ENCODE measurements at places on chromosomes 5 and 9.

- DNase-seq = no peak
Observed at GRCh38 chr5:65811004-65811403, 89.0 kb downstream of the NLN start.

GRCh38 chr5:109354761-109355160 is 55.0 kb downstream of the PJA2 start:
- DNase-seq = no peak

DNA sequence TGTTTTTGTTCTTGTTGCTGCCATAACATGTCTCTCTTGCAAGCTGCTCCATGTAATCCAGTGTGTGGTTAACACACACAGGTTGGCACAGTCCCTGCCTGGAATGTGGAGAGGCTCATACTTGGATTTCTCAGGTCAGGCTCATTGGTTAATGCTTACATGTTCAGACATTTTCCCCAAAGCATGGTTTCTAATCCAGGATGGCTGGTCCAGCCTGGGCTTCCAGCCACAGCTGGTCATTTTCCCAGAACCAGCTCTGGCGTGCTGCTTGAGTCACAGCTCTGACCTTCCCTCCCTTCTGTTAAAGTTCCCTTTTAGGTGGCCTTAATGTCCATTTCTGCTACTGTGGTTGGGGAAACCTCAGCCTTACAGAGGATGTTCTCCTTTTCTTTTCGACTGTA is 294.3 kb downstream of the TAF11L14 start:
- DNase-seq = no peak

GRCh38 chr5:33340195-33340594 is 100.6 kb upstream of the TARS1 start:
- no peak for DNase-seq

GRCh38 chr5:109701252-109701651 is 11.5 kb downstream of the MAN2A1 start:
- no peak for DNase-seq

- DNase-seq = peak; percentile 7
Observed at GRCh38 chr9:133089271-133089671, 27.5 kb downstream of the CEL start.

DNA sequence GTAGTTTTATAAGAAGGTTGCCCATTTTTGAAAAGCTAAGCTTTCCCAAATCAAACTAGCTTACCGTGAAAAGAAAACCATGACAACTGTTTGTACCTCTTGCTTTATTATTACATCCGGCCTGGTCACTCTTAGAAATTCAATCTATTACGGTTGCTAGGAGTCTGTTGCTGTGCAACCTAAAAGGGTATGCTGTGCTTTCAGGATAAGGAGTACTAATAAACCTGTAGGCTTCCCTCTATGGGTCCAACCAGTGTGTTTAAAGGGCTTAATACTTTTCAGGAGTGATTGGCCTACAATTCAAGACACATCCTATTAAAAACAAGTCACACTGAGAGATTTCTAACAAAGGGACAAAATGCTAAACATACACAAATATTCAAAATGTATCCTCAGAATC is 27.1 kb downstream of the RFX3 start:
- no peak for DNase-seq

- no peak for DNase-seq
Observed at GRCh38 chr5:71658916-71659662, 60.0 kb upstream of the CARTPT start.

GRCh38 chr5:57327561-57328367 is 153.9 kb downstream of the GPBP1 start:
- no peak for DNase-seq

DNA sequence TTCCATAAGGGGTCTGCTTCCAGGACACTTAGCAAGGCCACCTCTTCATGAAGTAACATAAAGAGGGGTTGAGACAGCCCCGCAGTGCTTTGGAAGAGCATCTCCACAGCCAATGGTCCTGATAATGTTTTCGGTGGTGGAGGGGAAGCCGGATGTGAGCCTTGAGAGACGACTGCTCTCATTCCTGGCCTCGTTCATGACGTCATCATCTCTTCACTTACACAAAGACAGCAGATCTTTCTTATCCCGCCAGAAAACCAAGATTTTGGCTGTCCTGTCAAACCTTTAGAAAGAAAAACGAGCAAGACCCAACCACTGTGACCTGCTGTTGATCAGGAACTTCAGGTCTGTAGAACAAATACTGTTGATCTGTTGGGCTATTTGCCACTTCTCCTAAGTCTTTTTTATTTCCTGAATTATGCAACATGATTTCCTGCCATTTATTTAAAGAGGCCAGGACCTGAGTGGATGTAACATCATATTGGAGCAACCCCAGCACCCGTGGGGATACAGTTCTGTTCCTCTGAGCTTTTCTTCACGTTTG is 89.0 kb upstream of the IRX2 start:
- DNase-seq = no peak

DNA sequence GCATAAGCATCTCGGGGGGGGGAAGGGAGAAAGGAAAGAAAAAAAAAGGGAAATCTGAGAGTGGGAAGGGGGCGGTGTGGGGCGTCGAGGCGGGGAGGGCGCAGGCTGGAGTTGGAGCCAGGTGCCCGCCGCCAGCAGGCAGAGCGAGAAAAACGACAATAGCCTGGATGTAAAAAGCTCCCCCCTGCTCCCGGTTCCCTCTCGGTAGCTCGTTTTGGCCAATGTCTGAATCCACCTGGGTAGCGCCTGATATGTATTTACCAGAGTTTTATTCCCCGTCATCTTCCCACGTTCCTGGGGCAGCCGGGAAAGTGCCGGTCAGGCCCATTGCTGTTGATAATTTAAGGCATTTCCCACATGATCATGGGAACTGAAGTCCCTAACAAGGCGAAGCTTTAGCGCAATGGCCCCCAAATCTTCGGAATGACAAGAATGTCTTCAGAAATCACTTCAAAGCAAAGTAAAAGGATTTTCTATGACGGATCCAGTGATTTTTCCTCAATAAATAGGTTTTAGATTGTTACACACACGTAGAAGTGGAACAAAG is 3.0 kb upstream of the OTP start:
- peak; percentile 88 for DNase-seq

DNA sequence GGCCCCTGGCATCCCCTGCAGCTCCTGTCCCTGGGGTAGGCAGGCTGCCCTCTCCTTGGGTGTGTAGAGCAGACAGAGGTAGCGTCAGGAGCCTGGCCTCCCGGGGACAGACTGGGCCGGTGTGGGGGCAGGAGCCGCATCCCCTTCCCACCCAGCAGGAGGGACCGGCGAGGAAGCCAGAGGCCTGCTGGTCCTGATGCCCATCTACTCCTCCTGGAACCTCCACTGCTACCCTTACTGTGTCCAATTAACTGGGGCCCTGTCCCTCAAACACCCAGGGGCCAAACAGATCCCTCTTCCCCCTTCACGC is 15.6 kb downstream of the RALGDS start:
- DNase-seq = no peak

GRCh38 chr9:126953041-126953809 is 38.6 kb downstream of the RALGPS1 start:
- DNase-seq = no peak

GRCh38 chr5:159955056-159955624 is 38.9 kb downstream of the ADRA1B start:
- DNase-seq = no peak

- DNase-seq = no peak
Observed at GRCh38 chr5:39896706-39897105, 471.9 kb upstream of the DAB2 start.

- no peak for DNase-seq
Observed at GRCh38 chr5:143390941-143391340, 12.5 kb downstream of the NR3C1 start.

- no peak for DNase-seq
Observed at GRCh38 chr9:27888661-27889295, 315.5 kb upstream of the C9orf72 start.

GRCh38 chr5:112848116-112848811 is 12.8 kb upstream of the SRP19 start:
- peak; percentile 25 for DNase-seq

DNA sequence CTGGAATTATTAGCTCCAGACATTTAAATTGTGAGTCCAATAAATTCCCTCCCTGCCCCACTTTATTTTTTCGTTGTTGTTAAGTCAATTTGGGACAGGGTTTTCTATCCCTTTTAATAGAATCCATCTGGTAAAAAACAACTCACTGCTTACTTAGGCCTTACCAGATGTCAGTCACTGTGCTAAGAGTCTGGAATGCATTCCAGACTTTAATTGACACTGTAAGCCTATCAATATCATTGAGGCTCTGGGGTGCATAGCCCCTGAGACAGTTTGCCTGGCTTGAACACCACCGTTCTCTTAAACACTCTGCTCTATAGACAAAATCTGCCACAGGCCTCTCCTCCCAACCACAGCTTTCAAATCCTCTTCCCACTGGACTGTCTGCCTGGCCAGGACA is 175.9 kb downstream of the NSG2 start:
- no peak for DNase-seq

DNA sequence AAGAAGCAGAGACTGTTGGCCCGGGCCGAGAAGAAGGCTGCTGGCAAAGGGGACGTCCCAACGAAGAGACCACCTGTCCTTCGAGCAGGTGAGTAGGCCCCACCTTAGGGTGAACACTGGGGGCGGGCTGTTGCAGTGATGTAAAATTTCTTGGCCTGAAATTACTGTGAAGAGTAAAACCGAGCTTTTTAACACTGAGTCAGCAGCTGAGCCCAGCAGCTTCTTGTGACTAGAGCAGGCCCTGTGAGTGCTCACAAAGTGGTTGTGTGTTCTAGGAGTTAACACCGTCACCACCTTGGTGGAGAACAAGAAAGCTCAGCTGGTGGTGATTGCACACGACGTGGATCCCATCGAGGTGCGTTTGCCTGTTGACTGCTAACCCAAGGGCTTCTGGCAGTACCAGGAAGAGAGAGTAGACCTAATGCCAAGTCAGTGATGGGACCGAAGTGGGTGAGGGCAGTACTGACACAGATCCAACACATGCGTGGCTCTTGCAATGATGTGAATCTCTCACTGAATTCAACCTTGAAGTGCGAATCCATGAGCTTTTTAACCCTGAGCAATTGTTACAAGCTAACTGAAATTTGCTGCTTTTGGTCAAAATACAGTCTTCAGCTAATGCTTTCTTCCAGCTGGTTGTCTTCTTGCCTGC is 2.1 kb downstream of the RPL7A start:
- DNase-seq = no peak

DNA sequence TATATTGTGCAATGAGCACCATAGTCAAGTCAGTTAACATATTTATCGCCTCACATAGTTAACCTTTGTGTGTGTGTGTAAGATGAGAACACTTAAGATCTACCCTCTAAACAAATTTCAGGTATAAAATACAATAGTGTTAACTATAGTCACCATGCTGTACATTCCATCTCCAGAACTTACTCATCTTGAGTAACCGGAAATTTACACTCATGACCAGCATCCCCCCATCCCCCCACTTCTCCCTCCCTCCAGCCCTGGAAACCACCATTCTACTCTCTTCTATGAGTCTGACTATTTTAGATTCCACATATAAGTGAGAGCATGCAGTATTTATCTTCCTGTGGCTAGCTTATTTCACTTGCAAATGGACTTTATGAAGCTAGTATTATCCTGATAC is 40.3 kb downstream of the ZNF354A start:
- DNase-seq = no peak

DNA sequence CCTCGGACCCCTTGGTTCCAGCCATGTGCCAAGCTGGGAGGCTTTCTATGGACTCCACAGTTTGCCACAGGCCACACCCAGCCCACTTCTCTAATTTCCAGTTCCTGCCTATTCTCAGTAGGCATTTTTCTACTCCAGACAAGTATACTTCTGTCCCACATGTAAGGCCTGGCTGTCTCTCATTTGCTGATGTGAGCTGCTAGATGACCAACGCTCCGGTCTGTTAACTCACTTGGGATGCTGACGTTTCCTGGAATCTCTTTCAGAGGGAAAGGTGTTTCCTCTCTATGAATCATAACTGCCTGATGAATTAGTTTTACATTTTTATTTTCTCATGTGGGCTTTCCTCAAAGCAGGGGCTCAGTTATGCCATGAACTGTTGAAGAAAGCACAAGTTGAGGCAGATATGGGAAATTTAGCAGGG is 36.3 kb downstream of the ERGIC1 start:
- no peak for DNase-seq

- DNase-seq = no peak
Observed at GRCh38 chr5:35938568-35939227, at the start of gene CAPSL. TSS of gene CAPSL (minus strand) at chr5:35938622. CDS start at chr5:35921120, 17,502 bp downstream.

GRCh38 chr9:113219969-113220368 is 1.1 kb downstream of the FKBP15 start:
- DNase-seq = no peak

GRCh38 chr5:55645304-55645703 is 66.8 kb downstream of the SLC38A9 start:
- no peak for DNase-seq

DNA sequence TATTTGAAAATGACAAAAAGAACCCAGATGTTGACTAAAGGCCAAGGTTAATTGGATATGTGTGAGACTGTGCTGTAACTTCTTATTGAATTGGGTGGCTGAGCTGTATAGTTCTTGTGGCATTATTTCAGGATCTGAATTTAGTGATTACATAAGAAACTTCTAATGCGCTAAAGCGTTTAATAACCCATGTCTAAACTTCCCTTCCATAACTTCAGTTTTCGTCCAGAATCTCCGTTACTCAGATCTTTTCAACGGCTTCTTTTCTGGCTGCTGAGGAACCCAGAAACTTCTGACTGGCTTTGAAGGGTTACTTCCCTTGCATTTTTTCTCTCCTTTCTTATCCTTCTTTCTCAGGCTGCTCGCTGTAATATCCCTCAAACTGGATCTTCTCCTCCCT is 28.1 kb upstream of the C9orf72 start:
- DNase-seq = no peak

GRCh38 chr5:92909602-92909962 is 671.4 kb downstream of the NR2F1-AS1 start:
- DNase-seq = no peak

DNA sequence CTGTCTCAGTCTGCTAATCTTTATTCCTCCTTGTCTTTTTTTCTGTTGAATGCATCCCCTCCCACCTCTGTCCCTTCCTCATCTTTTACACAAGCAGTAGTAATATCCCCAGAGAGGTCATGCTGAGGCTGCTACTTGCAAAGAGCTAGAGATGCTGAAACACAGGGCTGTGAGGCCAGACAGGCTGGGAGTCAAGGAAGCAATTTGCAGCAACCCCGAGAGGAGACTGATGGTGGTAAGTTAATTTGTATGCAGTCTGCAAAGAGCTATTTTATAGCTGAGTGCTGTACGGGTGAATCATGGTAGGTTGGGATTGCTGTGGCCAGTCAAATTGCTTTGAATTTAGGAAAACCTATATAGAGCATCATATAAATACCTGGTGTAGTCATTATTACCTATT is 90.2 kb upstream of the SLC24A2 start:
- no peak for DNase-seq

DNA sequence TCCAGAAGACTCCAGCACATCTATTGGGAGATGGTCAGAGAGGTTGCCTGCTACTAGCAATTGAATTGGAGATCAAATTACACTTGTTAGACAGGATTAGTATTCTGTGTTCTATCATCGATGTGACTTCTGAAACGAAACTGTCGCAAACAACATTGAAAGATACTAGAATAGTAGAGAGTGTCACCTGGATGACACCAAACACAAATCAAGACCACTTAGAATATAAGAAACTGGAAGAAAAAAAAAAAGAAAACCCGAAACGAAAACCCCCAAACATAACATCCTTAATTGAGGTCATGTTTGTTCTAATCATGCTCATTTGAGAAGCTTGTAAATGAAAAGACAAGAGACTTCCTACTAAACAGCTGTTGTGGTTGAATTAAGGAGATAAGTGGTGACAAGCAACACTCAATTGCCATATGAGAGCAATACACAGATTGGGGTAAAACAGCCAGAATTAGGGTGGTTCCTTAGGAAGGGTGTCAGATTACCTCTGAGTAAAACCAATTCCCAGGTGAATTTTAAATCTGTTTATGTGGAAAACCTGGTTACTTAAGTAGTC is 97.6 kb downstream of the BASP1 start:
- DNase-seq = no peak

GRCh38 chr9:16704116-16705110 is 166.1 kb downstream of the BNC2 start:
- DNase-seq = no peak
